ENCODE measurements at places on chromosomes 16 and 17. TPM values are rescaled to one million over a fixed set of nuclear protein-coding genes. Genes with fewer than 3 reads are reported as not detected.

DNA sequence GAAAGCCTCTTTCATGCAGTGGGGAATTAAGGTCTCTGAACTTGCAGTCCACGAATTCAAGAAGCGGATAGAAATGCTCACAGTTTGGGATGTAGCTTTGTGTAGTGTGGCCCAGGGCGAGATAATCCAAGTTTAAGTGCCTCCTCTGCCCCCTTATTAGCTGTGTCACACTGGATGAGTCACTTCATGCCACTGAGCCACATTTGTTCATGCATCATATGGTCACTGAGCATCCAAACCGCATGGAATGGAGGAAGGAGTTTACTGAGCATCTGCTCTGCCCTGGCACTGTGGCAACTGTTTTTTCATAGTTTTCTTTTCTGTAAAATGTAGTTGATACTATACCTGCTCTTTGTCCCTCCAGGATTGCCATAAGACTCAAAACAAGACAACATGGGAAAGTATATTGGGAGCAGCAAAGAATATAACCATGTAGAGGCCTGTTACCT lies 15.1 kb upstream of the DHX8 start:
- peaks cover 8% of the 10 kb centered on the region for H3K27me3 ChIP-seq
- DNase-seq: no peak
- no peaks in the 10 kb centered on the region for H3K4me1 ChIP-seq
- no peak overlapping the region for H3K4me3 ChIP-seq

- peaks cover 4% of the 10 kb centered on the region for H3K27me3 ChIP-seq
- no peaks in the 10 kb centered on the region for H3K4me1 ChIP-seq
- no peaks in the 10 kb centered on the region for H3K36me3 ChIP-seq
- no peak overlapping the region for H3K27ac ChIP-seq
- no peak overlapping the region for H3K4me3 ChIP-seq
- DNase-seq: no peak
Observed at GRCh38 chr16:72857834-72858664, 189.9 kb downstream of the ZFHX3 start.

DNA sequence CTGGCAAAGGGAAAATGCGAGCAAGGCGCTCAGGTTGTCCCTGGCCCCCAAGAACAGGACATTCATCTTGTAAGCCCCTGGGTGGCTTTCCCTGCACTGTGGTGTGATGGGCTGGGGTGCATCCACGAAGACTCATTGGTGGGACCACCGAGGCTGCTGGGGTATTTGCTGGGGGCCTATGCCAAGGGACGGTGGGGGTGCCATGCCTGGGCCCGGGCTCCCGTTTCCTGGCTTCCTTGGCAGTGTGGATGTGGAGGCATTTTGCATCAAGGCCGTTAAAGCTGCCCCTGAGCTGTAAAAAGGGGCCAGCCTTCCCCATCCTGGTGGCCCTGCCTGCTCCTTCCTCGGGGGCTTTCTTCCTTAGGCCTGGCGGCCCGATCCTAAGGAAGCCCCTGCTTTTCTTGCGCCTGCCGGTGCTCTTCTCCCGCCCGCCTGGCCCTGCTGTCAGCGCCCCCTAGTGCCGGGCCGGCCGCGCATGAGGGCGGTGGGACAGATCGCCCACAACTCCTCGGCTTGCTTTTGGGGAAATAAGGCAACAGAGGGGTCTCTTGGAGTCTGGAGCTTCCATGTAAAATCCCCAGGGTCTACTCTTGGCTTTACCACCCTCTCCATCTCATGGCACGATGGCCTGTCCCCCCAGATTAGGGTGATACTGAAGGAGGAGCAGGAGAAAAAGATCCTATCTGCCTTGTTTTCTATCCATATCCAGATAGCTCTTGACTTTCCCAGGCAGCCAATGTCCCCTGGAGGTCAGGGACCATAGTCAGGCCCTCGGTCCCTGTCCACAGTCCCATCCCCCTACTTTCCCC lies 9.8 kb upstream of the TBX2 start:
- H3K27ac ChIP-seq: no peak overlapping the region
- peaks cover 7% of the 10 kb centered on the region for H3K27me3 ChIP-seq
- no peak overlapping the region for H3K4me3 ChIP-seq
- peak; percentile 74 for DNase-seq
- no peaks in the 10 kb centered on the region for H3K36me3 ChIP-seq
- H3K4me1 ChIP-seq: no peaks in the 10 kb centered on the region

GRCh38 chr16:68231384-68232136 lies 4.4 kb downstream of the ESRP2 start:
- DNase-seq: no peak
- H3K27ac ChIP-seq: peak overlapping the region; percentile 19
- H3K27me3 ChIP-seq: no peaks in the 10 kb centered on the region
- H3K36me3 ChIP-seq: peaks cover 7% of the 10 kb centered on the region
- peaks cover 44% of the 10 kb centered on the region for H3K4me1 ChIP-seq

GRCh38 chr17:55086635-55087058 lies 118.1 kb downstream of the STXBP4 start:
- no peaks in the 10 kb centered on the region for H3K27me3 ChIP-seq
- no peak for DNase-seq
- H3K4me3 ChIP-seq: no peak overlapping the region
- H3K27ac ChIP-seq: no peak overlapping the region
- H3K4me1 ChIP-seq: peaks cover 11% of the 10 kb centered on the region

GRCh38 chr16:9286930-9287329 lies 195.5 kb downstream of the HAPSTR1 start:
- H3K27me3 ChIP-seq: peaks cover 3% of the 10 kb centered on the region
- H3K27ac ChIP-seq: no peak overlapping the region
- H3K4me1 ChIP-seq: no peaks in the 10 kb centered on the region
- H3K36me3 ChIP-seq: no peaks in the 10 kb centered on the region
- no peak overlapping the region for H3K4me3 ChIP-seq

MTHFSD gene
- 22.1 TPM for total RNA-seq

DNA sequence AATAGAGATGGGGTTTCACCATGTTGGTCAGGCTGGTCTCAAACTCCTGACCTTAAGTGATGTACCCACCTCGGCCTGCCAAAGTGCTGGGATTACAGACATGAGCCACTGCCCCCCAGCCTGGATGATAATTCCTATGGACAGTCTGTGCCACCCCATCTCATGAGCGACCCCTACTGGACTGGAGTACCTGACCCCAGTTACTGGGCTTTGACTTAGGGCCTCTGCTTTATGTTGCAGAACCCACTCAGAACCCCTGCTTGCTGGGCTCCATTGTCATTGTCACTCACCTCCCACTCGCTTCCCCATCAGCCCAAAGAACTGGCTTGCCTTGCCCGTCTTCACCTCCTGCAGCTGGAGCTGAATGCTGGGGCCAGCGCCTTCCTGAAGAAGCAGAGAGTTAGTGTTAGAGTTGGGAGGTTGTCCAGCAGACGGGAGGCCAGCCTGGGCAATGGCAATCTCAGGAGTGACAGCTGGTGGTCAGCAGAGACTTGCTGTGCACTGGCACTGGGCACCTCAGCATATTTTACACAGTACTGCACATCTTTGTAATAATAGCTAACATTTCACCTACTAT lies 4.0 kb downstream of the TAC4 start:
- DNase-seq: peak; percentile 44
- no peaks in the 10 kb centered on the region for H3K27me3 ChIP-seq
- H3K4me1 ChIP-seq: peaks cover 11% of the 10 kb centered on the region

- no peak overlapping the region for H3K27ac ChIP-seq
- H3K4me3 ChIP-seq: no peak overlapping the region
- no peak for DNase-seq
Observed at GRCh38 chr16:84557504-84557903, 53.0 kb upstream of the MEAK7 start.

DNA sequence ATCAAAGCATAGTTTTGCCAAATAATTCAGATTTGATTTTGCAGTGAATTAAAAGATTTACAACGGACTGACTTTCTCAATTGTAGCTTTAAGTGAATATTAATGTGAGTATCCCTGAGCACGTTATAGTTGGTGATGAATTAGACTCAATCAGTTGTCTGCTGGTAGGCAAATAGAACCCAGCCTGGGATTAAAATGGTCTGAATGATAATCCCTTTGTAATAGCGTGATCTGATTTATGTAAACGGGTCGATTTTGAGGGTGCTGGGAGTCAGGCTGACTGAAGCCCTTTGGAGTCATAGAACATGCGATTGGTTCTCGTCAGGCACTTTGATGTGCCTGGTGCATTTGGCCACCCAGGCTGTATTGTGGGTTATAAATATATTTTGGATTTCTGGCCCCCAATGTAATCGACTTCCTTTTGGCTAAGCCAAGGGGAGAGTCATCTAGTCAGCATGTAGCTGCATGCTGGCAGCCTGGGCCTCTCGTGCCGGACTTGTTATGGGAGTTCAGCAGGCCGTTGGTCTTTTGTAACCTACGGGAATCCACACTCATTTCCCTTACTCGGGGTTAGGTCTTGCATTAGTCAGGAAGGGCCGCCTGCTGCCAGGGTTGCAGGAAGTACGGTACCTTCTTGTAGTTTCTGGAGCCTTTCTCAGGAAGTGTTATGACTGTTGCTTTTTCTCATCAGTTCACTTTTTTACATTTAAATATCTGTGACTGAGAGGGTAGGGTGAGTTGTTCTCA lies 5.4 kb downstream of the PGS1 start:
- H3K4me1 ChIP-seq: peaks cover 89% of the 10 kb centered on the region
- DNase-seq: peak; percentile 86
- peaks cover 62% of the 10 kb centered on the region for H3K36me3 ChIP-seq
- H3K27ac ChIP-seq: peak overlapping the region; percentile 98
- no peaks in the 10 kb centered on the region for H3K27me3 ChIP-seq
- H3K4me3 ChIP-seq: peak overlapping the region; percentile 88

STAT3 gene
- total RNA-seq: 345 TPM

SCGB1C2 gene
- not detected for total RNA-seq

All from activated CD4-positive, alpha-beta T cell treated with anti-CD3 and anti-CD28 coated beads for 36 hours (primary cell).